ENCODE measurements at places on chromosomes 6 and 20. TPM values are rescaled to one million over a fixed set of nuclear protein-coding genes. Genes with fewer than 3 reads are reported as not detected.
A peak's percentile ranks its signal among the peaks of the same experiment; 100 is the strongest.

- no peak for DNase-seq
Observed at GRCh38 chr20:53050338-53050737, 78.2 kb downstream of the TSHZ2 start.

DNA sequence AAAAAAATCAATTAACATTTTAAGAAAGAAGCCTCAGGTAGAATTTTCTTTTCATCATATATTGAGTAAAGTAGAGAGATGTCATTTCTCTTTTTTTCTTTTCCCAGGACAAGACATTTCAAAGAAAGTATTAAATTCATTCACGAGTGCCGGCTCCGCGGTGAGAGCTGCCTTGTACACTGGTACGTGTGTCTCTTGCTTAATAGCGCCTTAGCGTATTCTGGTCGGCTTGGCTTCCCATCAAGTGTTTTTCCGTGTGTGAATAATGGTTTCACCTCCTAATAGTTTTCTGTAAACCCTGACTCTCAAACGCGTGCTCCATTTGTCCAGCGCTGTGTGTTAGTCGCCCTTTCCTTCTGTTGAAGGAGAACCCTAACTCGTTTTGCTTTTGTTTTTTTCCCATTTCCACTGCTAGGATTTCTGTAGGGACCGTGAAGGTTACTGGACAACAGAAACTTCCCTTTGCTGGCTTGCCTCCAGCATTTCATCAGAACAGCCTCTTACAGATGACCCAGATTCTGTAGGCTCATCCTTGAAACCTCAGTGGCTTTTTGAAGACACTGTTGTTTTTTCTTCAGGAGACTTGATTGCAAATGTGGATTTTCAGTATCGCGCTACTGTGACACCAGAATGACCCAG lies 45.7 kb upstream of the IRF4 start:
- no peak for DNase-seq

SH3BGRL2 gene
- total RNA-seq: 47.0 TPM

KCNK5 gene
- total RNA-seq: 5.7 TPM

DNA sequence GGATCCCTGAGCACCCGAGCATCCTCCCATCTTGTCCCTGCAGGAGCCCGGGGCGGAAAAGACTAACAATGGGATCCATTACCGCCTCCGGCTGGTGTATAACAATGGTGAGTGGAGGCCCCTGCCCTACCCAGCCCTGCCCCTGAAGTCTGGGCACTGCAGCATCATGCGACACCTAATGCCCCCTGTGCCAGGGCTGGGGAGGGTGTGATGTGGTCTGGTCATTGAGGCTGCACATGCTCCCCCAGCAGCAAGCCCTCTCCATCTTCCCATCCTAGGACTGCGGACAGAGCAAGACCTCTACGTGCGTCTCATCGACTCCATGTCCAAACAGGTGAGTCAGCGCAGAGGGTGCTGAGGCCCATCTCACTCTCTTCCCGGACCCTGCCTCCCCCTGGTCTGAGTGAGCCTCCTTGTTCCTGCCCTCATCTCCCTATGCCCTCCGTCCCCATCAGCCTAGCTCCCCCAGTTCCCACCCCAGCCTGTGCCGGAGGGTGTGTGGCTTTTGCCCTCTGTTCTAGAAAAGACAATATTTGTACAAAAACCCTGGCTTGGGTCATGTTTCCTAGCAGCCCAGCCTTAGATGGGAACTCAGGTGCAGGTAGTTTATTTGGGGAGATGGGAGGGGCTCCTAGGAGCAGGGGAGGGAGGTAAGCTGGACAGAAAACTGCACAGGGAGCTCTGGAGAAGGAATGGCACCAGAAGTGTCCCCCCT lies 13.5 kb downstream of the EBF4 start:
- DNase-seq: no peak

DNA sequence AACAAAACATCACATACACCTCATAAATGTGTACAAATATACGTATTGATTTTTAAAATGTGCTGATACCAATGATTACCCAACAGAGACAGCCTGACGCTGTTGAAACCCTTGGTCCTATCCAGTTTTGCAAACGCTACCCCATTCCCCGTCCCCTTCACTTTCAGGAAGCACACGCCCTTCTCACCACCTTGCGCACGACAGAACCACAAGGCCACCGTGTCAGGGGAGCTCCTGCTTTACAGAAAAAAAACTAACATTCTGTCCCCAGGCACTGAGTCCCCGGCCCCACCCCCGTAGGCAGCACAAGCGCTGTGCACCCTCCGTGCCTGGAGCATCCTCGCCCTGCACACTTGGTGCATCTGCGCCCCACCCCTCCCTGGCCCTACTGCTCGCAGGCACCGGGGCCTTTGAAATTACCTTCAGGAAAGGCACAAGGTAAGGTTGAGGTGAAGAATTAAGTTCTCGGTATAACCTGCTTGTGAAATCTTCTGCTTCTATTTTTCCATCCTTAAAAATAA lies 58.5 kb downstream of the TAF4 start:
- no peak for DNase-seq

- DNase-seq: no peak
Observed at GRCh38 chr6:104509355-104509754, 350.4 kb downstream of the HACE1 start.

GRCh38 chr20:30811885-30812671 lies 445.4 kb upstream of the DEFB115 start:
- peak; percentile 39 for DNase-seq

DNA sequence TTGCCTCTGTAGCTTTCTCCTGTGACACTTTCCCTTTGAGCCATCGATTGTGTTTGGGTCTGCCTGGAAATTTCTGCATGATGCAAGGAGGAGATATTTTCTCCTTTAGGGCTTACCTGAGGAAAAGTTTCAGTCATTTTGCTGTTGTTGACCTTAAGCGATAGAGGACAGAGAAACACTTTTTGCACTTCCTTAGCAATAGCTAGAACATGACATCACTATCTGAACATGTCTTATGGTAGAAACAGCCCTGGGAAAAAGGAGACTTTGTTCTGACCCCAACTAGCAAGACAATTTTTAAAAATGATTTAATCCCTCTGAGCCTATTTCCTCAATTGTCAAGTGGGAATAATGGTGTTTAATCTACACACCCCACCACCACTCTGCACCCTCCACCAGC lies 9.7 kb upstream of the FILIP1 start:
- no peak for DNase-seq

FAM83B gene
- 5.3 TPM for total RNA-seq

ECT2L gene
- total RNA-seq: not detected

VSTM2L gene
- 2.9 TPM for total RNA-seq

EPB41L1 gene
- total RNA-seq: 35.8 TPM

- DNase-seq: no peak
Observed at GRCh38 chr20:19706463-19706862, 51.6 kb upstream of the RIN2 start.

VGLL2 gene
- not detected for total RNA-seq

MMP24 gene
- 1.4 TPM for total RNA-seq

GRCh38 chr6:145569140-145569539 lies 166.2 kb downstream of the EPM2A start:
- no peak for DNase-seq

PTPRA gene
- 89.4 TPM for total RNA-seq

HLA-DRA gene
- 2.3 TPM for total RNA-seq

- DNase-seq: no peak
Observed at GRCh38 chr6:256169-256568, 36.1 kb upstream of the DUSP22 start.

RGS17 gene
- 4.8 TPM for total RNA-seq

DNA sequence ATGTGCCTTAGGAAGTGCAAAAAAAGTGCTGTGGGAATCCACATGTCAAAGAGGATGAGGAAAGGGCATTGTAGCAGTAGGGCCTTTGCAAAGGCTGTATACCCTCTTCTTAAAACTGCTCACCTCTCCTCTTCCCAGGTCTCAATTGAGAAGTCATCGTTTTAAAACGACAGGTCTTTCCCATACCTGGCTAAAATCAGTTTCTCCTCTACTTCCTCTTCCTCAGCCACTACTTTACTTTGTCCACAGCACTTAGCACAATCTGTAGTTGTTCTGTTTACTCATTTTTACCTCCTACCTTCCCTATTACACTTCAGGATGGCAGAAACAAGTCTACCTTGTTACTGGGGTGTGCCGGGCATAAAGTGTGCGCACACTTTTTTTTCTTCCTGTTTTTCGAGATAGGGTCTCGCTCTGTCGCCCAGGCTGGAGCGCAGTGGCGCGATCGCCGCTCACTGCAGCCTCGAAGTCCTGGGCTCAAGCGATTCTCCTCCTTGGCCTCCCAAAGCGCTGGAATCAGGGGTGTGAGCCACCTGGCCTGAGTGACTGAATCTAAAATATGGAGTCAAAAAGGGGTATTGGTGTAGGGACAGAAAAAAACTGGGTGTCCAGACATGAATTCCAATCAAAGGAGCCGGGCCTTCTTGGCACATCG lies 9.8 kb upstream of the ELOVL5 start:
- no peak for DNase-seq

MYMX gene
- total RNA-seq: 0.54 TPM

MYH7B gene
- total RNA-seq: 0.03 TPM

TNF gene
- 0.19 TPM for total RNA-seq

DNA sequence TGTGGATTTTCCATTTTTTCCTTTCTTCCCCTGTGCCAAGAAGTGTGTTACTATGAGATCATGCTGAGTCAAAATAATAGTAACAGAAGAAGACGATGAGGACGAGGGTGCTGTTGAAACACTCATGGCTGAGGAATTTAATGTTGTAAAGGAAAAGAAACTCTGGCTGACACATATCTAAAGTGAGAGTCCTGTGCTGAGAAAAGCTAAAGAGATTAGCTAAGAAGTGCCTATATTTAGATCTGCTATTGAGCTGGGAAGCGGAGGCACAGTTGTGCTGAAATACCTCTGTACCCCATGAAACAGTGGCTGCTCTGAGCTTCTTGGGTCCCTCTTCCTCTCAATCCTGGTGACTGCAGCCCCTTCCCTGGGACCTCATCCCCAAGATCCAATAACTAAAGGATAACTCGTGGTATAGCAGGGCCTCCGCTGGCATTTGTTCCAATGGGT lies 1.1 kb upstream of the SYTL3 start:
- DNase-seq: no peak

GRCh38 chr20:4873396-4873795 lies 127.9 kb downstream of the SLC23A2 start:
- peak; percentile 24 for DNase-seq

DNA sequence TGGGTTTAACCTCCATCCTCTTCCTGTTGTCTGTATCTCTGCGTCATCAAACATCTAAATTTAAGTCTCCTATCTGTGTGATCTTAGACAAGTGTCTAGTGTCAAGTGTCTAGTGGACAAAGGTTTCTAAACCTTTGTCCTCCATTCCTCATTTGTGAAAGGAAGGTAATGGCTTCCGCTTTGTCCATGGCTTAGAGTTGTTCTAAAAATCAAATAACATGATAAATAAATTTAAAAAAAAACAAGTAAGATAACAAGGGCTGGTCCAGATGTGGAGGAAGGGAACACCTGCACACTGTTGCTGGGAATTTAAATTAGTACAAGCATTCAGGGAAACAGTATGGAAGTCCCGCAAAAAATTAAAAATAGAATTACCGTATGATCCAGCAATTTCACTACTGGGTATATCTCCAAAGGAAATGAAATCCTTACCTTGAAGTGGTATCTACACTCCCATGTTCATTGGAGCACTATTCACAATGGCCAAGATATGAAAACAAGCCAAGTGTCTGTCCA lies 17.6 kb upstream of the SERPINB1 start:
- DNase-seq: no peak

OARD1 gene
- 67.9 TPM for total RNA-seq

CALHM4 gene
- not detected for total RNA-seq

DNA sequence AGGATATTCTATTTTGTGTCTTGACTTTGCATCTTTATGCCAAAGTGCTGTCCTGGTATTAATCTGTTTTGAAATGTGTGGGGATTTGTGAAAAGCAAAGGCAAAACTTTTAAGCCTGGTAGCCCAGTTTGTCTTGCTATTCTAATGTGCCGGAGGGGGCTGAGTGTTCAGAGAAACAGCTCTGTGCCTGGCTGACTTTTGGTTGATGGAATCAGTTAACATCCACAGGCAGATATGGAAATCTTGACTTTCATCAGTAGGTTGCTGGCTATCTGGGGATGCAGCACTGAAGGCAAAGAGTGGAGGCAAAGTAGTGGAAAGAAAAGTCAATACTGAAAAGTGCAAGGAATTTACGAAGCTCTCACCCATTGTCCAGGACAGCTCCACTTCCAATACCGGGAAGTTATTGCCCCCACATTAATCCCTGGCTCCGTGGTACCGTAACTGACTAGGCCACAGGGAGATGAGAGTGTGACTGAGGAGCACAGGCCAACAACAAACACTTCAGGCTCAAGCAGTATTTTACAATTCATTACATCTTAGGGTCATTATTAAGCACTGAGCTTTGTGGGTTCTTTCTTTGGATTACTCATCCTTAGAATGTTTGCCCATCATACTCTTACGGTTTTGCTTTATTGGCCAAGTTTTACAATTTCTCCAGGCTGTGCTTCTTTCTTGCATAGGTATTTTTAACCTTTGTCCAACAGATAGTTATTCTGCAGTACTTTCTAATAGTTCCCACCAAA lies 164.6 kb downstream of the MTFR2 start:
- no peak for DNase-seq

TUBB1 gene
- not detected for total RNA-seq

DNA sequence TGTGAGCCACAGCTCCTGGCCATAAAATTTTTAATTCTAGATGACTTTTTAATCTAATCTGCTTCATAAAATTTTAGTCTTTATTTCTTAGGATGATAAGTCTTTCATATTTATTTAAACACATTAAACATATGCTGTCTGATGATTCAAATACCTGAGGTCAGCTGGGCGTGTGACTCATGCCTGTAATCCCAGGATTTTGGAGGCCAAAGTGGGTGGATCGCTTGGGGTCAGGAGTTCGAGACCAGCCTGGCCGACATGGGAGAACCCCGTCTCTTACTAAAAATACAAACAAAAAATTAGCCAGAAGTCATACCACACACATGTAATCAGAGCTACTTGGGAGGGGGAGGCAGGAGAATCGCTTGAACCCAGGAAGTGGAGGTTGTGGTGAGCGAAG lies 53.1 kb downstream of the RBM24 start:
- no peak for DNase-seq

GRCh38 chr6:116101302-116101718 lies 657 bp downstream of the NT5DC1 start:
- DNase-seq: no peak

ADTRP gene
- total RNA-seq: not detected

GRCh38 chr20:44621325-44621724 lies 30.2 kb downstream of the ADA start:
- no peak for DNase-seq

DNA sequence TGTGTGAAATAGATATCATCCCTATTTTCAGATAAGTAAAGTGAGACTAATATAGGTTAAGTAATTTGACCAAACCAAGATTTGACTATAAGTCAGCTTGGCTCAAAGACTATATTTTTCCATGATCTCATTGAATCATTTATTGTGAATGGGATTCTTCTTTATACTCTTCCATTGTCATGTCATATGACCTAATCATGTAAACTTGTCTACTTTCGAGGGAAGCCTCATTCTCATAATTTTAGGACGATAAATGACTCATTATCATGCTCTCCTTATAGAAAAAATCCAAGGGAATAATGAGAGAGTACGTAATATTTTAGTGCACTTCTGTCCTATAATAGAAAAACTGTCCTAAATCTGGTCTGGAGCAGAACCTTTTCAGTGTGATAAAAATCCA lies 40.9 kb upstream of the CCN6 start:
- no peak for DNase-seq

TREM1 gene
- not detected for total RNA-seq

GRCh38 chr6:35016502-35017321 lies 124.4 kb downstream of the TCP11 start:
- DNase-seq: no peak

GRCh38 chr6:156021746-156022396 lies 566.2 kb upstream of the NOX3 start:
- DNase-seq: no peak

- DNase-seq: no peak
Observed at GRCh38 chr6:116019428-116019827, 41.3 kb downstream of the FRK start.

RSPH9 gene
- total RNA-seq: 1.4 TPM
